ENCODE measurements at places on chromosomes 7 and 10.

DNA sequence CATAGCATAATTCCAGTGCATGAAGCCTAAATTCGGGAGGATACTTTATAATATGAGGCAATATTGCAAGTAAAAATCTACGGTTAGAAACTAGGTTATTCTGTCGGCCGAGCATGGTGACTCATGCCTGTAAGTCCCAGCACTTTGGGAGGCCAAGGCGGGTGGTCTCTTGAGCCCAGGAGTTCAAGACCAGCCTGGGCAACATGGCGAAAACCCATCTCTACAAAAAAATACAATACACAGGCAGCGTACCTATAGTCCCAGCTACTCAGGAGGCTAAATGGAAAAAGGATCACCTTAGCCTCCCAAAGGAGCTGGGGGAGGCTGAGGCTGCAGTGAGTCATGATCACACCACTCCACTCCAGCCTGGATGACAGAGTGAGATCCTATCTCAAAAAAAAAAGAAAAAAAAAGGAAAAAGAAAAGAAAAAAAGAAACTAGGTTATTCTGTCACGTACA, 14.2 kb downstream of the SKAP2 start:
- no peaks in the 10 kb centered on the region for H3K4me1 ChIP-seq
- no peak for DNase-seq
- H3K27ac ChIP-seq: no peak overlapping the region

DNA sequence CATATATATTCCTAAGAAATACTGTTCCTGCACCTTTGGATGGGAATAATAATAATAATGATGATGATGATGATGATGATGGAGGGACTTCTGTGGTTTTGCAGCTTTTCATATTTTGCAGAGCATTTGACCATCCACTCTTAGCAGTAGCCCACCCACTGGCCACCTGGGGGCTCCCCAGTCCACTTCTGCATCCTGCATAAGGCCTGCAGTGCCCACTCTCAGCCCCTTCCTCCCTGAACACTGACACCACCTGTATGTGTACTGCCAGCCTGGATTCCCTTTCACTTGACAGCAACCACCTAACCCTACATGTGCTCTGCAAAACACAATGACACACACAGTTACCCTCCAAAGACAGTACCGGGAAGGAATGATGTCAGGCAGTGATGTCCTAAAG, 131.4 kb downstream of the ADAM12 start:
- no peaks in the 10 kb centered on the region for H3K4me1 ChIP-seq
- DNase-seq: no peak
- H3K4me3 ChIP-seq: no peak overlapping the region
- H3K27ac ChIP-seq: no peak overlapping the region
- no peaks in the 10 kb centered on the region for H3K36me3 ChIP-seq

- H3K27me3 ChIP-seq: peaks cover 21% of the 10 kb centered on the region
- H3K4me3 ChIP-seq: no peak overlapping the region
- H3K4me1 ChIP-seq: peaks cover 44% of the 10 kb centered on the region
- no peaks in the 10 kb centered on the region for H3K36me3 ChIP-seq
- no peak overlapping the region for H3K27ac ChIP-seq
These were observed 53.9 kb downstream of the SYPL1 start for GRCh38 chr7:106057962-106058927.

DNA sequence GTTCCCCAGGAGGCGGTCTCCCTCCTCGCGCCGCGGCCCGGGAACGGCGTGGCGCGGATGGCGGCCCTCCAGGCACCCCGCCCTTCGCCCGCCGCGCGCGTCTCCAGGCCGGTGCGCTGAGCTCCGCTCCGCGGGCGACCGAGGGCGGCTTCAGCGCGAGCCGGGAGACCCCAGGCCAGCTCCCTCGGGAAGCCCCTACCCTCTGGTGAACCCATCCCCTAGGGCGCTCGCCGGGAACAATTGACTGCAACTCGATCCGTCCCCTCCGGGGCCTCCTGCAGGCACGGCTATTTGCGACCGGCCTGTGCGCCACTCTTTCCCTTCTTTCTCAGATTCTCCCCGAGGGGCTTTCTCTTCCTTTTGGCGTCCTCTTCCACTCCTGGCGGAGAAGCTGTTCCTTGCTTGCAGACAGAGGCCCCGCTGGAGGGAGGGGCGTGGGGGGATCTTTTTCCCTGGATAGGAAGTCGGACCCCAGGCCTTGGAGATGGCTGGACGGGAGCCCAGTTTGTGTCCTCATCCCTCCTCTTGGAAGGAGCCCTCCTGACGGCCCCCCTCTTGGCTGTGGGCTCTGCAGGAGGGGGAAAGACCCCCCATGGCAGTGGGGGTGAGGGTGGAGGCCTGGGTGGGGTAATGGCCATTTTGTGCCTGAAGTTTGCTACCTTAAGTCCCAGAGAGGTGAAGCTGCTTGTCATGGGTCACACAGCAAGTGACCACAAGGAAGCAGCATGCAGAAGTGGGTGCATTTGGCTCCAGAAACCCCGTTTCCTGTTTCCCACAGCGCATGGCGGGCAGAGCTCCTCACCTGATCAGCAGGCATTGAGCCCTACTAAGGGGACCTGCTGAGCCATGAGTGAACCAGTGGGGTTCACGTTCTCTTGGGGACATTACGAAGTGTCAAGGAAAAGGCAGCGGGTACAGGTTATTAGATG, 171.2 kb upstream of the TNRC18 start:
- H3K36me3 ChIP-seq: no peaks in the 10 kb centered on the region
- peak overlapping the region; percentile 50 for H3K4me3 ChIP-seq
- H3K27me3 ChIP-seq: peaks cover 77% of the 10 kb centered on the region
- no peak for DNase-seq

GRCh38 chr7:945556-946255, 8.8 kb downstream of the ADAP1 start:
- no peak overlapping the region for H3K27ac ChIP-seq
- H3K4me3 ChIP-seq: no peak overlapping the region

- DNase-seq: no peak
- no peaks in the 10 kb centered on the region for H3K27me3 ChIP-seq
- H3K27ac ChIP-seq: peak overlapping the region; percentile 45
- H3K4me1 ChIP-seq: peaks cover 91% of the 10 kb centered on the region
- H3K36me3 ChIP-seq: peaks cover 29% of the 10 kb centered on the region
These were observed 40.7 kb upstream of the AP5Z1 start for GRCh38 chr7:4734587-4735345.

GRCh38 chr7:123723913-123724312, 24.9 kb downstream of the WASL start:
- no peak for DNase-seq
- peaks cover 38% of the 10 kb centered on the region for H3K4me1 ChIP-seq
- peaks cover 17% of the 10 kb centered on the region for H3K36me3 ChIP-seq

DNA sequence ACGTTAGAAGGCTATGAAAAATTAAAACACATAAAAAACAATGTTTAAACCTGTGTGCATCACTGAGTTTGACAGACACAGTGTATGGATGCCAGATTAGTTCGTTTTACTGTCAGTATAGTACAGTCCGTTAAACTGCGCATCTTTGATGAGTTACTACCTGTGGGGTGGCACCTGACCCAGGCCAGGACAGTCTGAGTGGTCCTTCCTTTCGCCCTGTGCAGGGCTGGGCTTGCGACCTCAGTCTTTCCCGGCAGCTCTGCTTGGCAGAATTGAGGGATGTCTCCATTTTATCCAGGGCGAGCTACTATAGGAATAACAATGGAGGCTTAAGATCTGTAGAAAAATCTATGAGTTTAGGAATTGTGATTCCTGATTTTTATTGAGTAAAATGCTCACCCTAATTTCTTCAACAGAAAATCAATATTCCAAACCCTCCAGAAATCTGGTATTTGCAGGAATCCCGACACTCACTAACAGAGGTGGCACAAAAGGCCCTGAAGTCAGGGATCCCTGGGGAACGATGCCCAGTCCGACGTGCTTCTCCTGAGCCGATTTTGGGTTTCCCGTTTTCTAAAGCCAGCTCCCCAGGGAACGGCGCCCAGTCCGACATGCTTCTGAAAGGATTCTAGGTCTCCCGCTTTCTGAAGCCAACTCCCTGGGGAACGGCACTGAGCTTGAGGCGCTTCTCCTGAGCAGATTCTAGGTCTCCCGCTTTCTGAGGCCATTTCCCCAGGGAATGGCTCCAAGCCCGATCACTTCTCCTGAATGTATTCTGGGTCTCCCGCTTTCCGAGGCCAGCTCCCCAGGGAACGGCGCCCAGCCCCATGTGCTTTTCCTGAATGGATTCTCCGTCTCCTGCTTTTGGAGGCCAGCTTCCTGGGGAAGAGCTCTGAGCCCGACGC, 377.6 kb downstream of the DNAJB6 start:
- peak; percentile 3 for DNase-seq
- peaks cover 14% of the 10 kb centered on the region for H3K27me3 ChIP-seq
- no peak overlapping the region for H3K27ac ChIP-seq
- no peaks in the 10 kb centered on the region for H3K4me1 ChIP-seq

DNA sequence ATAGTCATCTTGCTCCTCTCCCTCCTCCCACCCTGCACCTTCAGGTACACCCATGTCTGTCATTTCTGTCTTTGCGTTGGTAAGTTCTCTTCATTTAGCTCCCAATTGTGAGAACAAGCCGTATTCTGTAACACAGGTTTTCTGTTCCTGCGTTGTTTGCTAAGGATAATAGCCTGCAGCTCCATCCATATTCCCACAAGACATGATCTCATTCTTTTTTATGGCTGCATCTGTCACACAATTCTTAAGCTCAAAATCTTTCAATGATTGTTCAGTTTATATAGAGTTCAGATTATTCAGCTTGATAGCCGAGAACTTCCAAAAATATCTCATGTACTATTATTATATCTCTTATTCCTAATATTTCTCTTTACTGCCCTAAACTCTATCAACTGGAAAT, 16.0 kb upstream of the TMEM168 start:
- no peaks in the 10 kb centered on the region for H3K27me3 ChIP-seq
- no peak overlapping the region for H3K27ac ChIP-seq
- H3K4me3 ChIP-seq: no peak overlapping the region
- no peaks in the 10 kb centered on the region for H3K36me3 ChIP-seq

All from activated naive CD4-positive, alpha-beta T cell treated with anti-CD3 and anti-CD28 coated beads, Interleukin-2, amount 10 ng/mL, durations not matched to agents 7 days and 5 days (primary cell).